Endothelial cell (in vitro differentiated cells): ENCODE measurements at places on chromosomes 16 and 17. TPM values are rescaled to one million over a fixed set of nuclear protein-coding genes. Genes with fewer than 3 reads are reported as not detected.
A peak's percentile ranks its signal among the peaks of the same experiment; 100 is the strongest.

GRCh38 chr17:71558901-71559300 is 561.9 kb upstream of the SOX9 start:
- H3K4me3 ChIP-seq: no peak overlapping the region
- no peaks in the 10 kb centered on the region for H3K36me3 ChIP-seq
- no peaks in the 10 kb centered on the region for H3K4me1 ChIP-seq
- no peak overlapping the region for H3K27ac ChIP-seq

DNA sequence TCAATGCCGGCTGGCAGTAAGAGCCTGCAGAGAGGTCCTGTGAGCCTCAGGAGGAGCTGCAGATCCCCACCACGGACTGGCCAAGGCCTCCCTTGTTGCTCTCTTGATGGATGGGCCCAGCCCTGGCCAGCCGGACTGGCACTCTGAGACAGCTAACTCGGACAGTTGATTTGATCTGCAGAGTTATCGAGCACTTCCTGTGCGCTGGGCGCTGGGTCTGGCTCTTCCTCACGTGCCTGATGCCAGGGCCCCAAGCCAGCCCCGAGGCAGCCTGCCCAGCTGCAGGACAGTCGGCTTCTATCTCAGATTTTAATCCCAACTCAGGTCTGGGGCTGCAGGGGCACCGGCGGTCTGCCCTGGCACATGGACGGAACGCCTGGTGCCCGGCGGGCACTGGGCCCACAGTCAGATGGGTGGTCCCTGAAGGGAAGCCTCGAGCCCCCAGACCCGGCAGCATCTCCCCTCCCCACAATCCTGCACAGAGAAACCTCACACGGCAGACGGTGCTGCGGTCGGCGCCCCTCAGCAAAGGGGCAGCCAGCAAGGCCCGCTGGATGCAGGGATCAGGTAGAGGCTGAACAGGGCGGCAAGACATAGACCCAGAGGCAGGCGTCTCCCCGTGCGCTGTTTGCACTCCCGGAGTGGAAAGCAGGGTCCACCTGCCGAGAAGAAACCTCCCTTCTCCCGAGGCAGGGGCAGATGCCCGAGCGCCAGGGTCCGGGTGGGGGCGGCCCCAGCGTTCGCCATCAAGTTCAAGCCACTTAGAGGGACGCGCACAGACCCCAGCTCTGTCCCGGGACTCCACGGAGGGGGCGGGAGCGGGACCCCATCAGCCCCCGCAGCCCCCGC is 34.0 kb downstream of the TIMM22 start:
- DNase-seq: no peak
- peaks cover 19% of the 10 kb centered on the region for H3K36me3 ChIP-seq
- H3K4me1 ChIP-seq: no peaks in the 10 kb centered on the region

The DCUN1D3 gene
- total RNA-seq: 17.2 TPM

DNA sequence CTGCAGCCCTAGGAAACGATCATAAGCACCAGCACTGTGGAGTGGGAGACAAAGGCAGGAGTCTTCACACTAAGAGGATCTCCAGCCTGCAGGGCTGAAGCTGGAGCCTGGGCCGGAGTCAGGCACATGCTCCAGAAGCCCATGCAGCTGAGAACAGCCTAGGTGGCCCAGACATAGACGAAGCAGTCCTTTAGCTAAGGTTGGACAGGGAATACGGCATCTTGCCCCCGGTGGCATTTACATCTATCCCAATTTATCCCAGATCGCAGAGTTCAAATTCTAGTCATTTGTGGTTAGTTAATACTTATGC is 13.9 kb downstream of the TSPOAP1 start:
- H3K36me3 ChIP-seq: no peaks in the 10 kb centered on the region
- peaks cover 9% of the 10 kb centered on the region for H3K27me3 ChIP-seq
- DNase-seq: peak; percentile 1
- no peak overlapping the region for H3K4me3 ChIP-seq
- no peak overlapping the region for H3K27ac ChIP-seq
- no peaks in the 10 kb centered on the region for H3K4me1 ChIP-seq

DNA sequence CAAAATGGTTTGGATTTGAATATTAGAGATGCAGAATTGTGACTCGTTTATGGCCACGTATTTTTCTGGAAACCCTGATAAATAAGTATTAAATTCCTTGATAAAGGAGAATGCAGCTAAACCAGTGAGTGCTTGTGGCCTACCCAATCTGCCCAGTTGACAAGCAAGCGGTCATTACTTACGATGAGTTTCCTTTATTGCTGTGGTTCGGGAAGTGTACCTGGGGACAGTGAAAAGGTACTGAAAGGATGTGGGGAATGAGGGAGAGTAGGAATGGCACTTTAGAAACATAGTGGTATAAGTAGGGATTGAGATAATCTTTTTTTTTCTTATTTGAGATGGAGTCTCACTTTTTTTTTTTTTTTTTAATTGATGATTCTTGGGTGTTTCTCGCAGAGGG is 33.8 kb downstream of the RBBP6 start:
- no peak overlapping the region for H3K27ac ChIP-seq
- H3K36me3 ChIP-seq: peaks cover 66% of the 10 kb centered on the region
- peaks cover 11% of the 10 kb centered on the region for H3K4me1 ChIP-seq

The NPIPB13 gene
- total RNA-seq: 10.7 TPM

The SF3B3 gene
- 228 TPM for total RNA-seq

DNA sequence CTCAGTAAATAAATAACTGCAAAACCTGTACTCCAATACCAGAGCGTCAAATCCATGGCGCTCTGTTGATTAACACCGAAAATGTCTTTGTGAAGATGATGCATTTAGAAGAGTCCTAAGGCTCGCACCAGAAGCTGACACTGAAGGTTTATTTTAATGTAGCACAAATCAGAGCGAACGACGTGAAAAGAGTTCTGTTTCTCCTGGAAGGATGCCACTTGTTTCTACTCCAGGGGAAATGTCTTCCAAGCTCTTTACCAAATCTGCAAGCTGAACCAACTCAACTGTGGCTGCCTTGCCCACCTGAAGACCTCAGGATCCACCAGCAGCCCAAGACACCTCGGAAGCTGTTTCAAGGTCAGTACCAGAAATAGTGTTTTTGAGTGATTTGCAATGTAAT is 194.4 kb upstream of the MAF start:
- H3K4me3 ChIP-seq: no peak overlapping the region
- DNase-seq: no peak

DNA sequence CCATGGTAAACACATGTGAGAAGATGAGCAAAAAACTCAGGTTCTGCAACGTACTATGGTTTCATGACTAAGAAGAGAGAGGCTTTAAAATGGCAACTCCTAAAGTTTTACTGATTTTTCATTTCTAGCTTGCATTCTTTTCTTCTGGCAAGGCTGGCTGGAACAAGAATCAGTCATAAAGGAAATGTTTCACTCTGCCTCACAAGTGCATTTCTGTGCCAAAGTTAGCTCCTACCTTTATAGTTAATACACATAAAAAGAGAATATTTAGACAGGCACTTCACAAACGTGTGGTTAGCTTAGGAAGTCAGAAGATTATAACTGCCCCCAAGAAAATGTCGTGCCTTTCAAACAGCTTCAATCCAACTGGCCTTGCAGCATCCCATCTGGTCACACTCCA is 417.1 kb upstream of the CDH11 start:
- no peaks in the 10 kb centered on the region for H3K36me3 ChIP-seq
- H3K4me1 ChIP-seq: peaks cover 3% of the 10 kb centered on the region
- no peak overlapping the region for H3K4me3 ChIP-seq
- peaks cover 2% of the 10 kb centered on the region for H3K27me3 ChIP-seq
- H3K27ac ChIP-seq: no peak overlapping the region

The HID1 gene
- 157 TPM for total RNA-seq

DNA sequence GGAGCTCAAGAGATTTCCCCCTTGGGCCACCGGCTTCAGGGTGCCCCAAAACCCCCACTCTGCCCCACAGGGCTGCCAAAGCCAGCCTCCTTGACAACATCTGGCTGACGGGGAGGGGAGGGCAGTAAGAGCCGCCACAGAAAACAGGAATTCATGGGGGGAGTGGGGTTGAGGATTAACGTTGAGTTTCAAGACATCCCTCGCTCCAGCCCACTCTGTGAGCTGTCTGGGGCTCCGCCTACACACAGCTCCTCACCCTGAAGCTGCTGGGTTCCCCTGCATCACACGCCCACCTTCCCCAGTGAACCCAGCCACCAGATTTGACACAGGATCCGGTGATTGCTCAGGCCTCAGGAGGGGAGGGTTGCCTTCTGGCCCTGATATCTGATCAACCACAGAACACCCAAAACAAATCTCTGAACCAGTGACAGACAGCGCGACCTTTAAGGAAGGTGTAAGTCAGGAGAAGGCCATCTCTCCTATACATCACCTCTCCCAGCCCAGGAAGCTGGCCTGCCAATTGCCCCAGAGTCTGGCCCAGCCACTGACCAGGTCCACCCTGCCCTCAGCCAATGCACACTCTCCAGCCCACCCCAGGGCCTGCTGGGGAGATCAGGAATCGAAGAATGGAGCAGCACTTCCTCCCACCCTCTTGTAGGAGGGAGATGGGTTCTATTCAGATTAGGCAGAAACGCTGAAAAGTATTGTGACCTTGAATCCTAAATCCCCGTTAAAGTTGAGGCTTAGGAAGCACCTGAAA is 132.1 kb downstream of the CLEC16A start:
- no peak overlapping the region for H3K27ac ChIP-seq
- DNase-seq: no peak
- H3K4me3 ChIP-seq: no peak overlapping the region
- H3K4me1 ChIP-seq: peaks cover 3% of the 10 kb centered on the region

The CSH2 gene
- total RNA-seq: not detected

The GLP2R gene
- total RNA-seq: 0.15 TPM
